Activated gamma-delta T cell treated with anti-CD3 and anti-CD28 coated beads, Interleukin-2, amount 50 U/mL, for 16 hours (primary cell): ENCODE measurements at places on chromosomes 13 and 19.

DNA sequence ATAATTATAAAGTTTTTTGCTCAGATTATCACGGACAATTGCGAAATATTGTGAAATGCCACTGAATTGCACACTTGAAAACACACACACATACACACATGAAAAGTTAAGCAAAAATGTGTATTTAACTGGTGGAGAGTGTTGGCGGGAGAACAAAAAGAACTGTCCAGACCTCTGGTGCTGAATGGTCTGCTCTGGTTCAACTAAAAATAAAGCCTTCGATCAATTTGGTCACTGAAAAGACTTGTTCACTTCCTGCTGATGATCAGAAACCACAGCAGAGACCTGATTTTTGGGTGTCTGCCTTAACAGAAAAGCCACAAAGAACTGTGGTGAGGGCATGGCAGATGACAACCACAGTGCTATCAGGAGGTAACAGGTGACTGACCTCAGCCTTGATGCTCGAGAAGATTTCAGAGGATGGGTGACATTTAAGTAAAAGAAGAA is 4.0 kb upstream of the IGFL1 start:
- no peak for DNase-seq

DNA sequence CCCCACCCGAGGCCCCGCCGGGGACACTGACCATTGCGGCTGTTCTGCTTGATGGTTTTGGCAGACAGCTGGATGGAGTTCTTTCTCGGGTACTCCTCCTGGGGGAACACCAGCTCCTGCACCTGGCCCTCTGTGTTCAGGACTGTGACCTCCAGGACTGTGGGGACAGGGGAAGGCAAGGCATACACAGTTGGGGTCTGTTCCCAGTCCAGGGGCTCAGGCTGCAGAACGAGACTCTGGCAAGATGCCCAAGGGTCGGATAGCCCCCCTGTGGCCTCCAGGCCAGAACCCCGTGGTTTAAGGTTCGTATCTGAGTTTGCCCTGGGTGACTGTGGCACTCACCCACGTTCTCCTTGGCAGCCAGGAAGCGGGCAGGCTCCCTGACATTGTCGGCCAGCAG is 22.7 kb upstream of the ASF1B start:
- DNase-seq, result no peak

DNA sequence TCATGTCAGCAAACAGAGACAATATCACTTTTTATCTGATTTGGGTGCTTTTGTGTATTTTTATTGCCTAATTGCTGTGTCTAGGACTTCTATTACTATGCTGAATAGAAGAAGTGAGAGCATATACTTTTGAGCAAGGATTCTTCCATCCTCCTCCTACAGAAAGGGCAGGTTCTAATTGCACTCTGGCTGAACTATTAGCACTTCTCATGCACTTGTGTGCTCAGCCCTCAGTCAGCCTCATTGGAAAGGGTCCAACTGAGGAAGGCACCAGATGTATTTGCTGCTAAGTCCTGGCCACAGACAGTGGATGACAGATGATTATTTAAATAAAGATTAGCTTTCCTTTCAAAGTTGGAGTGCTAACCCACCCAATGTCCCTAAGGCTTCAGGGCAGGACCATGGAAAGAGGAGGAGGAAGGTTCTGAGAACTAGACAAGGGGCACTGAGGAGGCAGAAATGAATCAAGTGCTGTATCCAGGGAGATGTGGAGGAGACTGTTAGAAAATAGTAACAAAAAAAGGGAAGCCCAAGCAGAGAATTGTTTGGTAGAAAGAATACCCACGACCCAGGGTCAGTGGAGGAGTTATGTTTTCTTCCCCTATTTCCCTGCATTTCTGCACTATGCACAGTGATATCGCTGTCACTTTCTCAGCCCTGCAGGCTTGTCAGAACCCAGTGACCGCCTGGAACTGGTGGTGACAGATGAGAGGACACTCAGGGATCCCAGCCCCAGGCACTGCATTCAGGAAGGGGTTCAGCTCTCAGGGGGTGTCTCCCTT is 8.0 kb downstream of the LILRB4 start:
- no peak for DNase-seq

GRCh38 chr13:20377720-20378119 is 145.6 kb upstream of the GJB6 start:
- DNase-seq, result no peak

DNA sequence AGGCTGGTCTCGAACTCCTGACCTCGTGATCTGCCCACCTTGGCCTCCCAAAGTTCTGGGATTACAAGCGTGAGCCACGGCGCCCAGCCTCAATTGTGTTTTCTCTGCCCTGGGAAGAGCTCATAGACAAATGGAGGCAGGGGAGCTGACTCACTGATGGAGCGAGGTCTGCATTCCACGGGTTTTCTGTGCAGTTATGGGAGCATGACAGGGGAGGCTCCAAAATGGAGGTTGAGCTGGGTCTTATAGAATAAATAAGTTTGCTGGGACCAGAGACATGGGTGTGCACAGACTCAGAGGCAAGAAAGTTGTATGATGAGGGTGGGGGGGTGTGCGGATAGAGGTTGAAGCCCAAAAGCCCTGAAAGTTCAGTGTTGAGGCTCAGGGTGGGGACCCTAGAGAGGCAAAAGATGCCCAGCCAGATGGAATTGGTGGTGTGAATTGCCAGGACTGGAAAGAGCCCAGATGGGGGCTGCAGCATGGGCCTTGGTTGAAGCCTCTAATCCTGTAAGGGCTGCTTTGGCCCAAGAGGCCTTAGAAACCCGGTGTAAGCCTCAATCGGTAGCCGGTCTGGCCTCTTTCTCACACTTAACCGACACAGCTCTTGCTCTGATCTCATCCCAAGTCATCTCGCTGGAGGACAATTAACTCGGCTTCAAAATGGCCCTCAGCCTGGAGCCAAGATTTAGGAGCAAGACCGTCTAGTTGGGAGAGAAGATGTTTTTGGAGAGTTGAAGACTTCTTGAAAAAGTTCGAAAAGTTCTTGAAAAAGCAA is 1.9 kb downstream of the TPM4 start:
- no peak for DNase-seq

DNA sequence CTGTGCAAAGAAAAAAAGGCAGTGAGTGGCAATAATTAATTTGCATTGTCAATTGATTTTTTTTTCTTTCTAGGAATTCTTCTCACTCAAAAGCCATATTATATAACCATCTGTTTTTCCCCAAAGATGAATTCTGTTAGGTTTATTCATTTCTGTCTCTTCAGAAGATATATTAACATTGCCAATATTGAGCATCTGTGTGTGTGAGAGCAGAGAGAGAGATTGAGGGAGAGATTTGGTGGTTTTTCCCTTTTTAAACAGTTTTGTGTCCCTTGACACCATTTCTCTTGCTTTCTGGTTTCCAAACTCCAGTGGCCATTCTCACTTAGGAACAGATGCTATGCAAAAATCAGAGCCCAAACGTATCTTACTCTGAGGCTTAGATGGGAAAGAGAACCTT is 112.5 kb downstream of the LACC1 start:
- DNase-seq, result no peak

GRCh38 chr13:21735701-21736401 is 65.0 kb downstream of the FGF9 start:
- no peak for DNase-seq

DNA sequence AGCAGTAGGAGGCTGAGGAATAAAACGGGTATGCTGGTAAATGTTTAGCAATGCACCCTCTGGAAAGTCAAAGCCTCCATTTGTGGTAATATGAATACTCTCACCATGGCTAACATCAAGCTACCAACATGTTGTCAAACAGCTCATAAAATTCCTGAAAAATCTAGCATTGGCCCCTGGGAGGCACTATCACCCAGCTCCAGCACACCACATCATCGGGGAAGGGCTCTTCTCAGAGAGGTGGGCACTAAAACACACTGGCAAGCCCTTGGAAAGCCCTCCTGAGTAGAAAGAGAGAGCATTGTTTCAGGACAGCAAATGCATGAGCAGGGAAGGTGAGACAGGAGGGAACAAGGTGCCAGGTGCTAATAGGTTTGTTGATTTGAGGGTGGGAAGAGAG is 53.9 kb upstream of the FLT1 start:
- DNase-seq, result no peak
